Activated naive CD4-positive, alpha-beta T cell (primary cell): ENCODE measurements at places on chromosomes 11 and 22.

DNA sequence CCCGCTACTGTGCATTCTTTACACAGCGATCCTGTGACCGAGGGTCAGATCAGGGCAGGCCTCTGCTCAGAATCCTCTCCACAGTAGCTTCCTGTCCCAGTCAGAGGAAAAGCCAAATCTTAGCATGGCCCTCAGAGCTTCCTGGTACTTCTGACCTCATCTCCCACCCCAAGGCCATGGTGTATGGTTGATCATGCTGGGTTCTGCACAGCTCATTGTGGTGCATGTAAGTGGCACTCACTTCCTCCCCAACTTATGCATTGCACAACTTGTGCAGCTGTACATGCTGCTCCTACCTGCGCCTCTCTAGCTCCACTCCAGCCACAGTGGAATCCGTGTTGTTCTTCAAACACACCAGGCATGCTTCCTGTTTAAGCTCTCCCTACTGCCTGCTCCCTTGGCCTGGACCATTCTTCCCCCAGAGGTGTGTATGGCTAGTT, 20.3 kb downstream of the BMAL1 start:
- DNase-seq = no peak

GRCh38 chr11:8251616-8252295, 11.9 kb downstream of the LMO1 start:
- no peak for DNase-seq

DNA sequence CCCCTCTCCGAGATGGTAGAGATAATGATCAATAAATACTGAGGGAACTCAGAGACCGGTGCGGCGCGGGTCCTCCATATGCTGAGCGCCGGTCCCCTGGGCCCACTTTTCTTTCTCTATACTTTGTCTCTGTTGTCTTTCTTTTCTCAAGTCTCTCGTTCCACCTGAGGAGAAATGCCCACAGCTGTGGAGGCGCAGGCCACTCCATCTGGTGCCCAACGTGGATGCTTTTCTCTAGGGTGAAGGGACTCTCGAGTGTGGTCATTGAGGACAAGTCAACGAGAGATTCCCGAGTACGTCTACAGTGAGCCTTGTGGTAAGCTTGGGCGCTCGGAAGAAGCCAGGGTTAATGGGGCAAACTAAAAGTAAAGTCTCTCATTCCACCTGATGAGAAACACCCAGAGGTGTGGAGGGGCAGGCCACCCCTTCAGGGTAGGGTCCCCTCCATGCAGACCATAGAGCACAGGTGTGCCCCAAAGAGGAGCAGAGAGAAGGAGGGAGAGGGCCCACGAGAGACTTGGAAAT, 43.2 kb downstream of the IGLL1 start:
- no peak for DNase-seq

DNA sequence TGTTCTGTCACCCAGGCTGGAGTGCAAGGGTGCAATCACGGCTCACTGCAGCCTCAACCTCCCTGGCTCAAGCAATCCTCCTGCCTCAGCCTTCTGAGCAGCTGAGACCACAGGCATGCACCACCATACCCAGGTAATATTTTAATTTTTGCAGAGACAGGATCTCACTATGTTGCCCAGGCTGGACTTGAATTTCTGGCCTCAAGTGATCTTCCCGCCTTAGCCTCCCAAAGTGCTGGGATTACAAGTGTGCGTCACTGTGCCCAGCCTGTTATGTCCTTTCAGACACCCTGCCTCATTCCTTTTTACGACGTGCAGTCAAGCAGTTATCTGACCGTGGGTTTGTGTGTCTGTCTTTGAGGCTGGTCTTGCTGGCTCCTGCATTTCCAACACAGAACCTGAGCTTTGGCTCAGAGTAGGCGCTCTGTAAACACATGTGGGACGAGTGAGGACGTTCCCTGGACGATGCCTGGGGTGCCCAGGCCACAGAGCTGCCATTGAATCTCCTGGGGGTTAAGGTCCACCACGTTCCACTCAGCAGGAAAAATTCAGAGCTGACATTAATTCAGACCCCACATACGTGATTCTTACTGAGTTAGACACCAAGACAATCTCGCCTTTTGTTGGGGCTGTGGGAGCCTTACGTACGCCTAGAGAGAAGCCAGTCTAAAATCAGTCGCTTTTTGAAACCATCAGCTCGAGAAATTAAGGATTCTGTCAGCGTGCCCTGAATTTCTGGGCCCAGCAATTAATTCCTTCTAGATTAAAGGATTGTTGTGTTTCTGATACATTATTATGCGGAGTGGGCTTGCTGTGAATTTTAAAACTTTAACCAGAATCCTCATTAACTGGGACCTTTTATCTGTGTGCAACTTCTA, 21.5 kb upstream of the EMID1 start:
- no peak for DNase-seq

DNA sequence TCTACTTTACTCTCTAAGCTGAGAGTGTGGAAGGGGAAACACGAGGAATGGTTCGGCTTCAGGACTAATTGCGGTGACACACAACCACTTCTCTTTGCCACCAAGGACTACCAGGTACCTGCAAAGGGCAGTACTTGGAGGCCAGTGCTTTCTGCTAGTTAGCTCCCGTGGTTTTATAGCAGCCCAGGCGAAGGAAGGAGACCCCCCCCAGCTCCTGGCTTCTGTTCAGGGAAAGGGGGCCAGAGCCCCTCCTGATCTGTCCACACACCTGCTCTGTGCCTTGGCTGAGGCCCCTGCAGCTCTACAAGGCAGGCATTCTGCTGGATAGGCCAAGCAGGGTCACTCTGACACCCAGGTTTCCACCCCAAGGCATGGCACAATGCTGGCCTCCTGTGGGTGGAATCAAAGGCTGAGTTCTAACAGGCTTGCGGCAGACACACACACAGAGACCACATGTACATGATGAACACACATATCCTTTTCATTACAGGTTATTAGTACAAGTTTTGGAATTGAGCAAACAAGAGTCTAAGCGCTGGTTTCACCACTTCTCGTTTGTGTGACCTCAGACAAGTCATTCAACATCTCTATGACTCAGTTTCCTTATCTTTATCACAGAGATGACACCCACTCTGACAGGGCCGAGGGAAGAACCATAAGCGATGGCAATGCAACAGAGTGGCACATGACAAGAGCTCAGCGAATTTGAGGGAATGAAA, 7.5 kb downstream of the SERPIND1 start:
- no peak for DNase-seq

GRCh38 chr11:60428517-60428916, 855 bp upstream of the MS4A5 start:
- DNase-seq = no peak

DNA sequence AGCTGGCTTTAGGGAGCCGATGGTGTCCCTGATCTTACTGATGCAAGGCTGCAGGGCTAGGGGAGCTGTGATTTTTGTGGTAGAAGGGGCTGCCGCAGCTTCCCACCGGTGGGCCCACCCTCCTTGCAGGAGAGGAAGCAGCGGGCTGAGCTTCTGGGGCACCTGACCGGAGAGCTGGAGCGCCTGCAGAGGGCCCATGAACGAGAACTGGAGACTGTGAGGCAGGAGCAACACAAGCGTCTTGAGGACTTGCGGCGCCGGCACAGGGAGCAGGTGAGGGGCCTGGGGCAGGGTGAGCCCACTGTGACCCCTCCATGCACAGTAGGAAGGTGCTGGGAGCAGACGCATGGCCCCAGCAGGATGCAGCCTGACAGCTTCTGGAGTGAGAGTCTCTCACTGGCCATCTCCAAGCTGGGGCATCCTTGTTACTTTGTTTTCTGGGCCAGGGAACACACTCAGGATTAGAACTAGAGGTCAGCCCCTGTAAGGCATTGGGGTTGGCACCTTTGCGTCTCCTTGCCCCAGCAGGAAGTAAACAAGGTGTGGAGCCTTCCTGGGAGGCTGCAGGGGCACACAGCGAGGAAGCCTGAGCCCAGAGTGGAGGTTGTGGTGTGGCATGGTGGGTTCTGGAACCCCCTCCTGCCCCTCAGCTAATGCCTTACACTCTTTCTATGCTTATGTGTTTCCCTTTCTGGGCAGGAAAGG, 66.7 kb downstream of the CEP164 start:
- DNase-seq = no peak
